ENCODE measurements at places on chromosomes 16 and 17.
A peak's percentile ranks its signal among the peaks of the same experiment; 100 is the strongest.

DNA sequence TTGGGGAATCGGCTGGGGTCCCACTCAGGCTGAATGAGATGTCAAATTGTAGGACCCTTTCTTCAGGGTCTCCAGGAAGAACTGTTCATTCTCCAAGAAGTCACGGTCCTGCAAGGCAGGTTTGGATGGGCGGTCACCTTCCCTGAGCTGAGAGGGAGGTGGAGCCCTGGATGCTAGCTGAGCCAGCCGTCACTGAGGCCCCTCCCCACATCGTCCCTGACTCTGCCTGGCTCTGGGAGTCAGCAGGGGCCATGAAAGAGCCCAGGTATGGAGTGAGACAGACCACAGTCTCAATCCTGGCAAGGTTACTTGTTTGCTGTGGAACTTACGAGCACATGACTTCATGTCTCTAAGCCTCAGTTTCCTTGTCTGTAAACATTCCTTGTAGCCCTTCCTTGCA is 6.0 kb upstream of the MRPL38 start:
- DNase-seq = no peak

- no peak for DNase-seq
These were observed 717 bp downstream of the UBE2Z start for GRCh38 chr17:48908853-48909394.

DNA sequence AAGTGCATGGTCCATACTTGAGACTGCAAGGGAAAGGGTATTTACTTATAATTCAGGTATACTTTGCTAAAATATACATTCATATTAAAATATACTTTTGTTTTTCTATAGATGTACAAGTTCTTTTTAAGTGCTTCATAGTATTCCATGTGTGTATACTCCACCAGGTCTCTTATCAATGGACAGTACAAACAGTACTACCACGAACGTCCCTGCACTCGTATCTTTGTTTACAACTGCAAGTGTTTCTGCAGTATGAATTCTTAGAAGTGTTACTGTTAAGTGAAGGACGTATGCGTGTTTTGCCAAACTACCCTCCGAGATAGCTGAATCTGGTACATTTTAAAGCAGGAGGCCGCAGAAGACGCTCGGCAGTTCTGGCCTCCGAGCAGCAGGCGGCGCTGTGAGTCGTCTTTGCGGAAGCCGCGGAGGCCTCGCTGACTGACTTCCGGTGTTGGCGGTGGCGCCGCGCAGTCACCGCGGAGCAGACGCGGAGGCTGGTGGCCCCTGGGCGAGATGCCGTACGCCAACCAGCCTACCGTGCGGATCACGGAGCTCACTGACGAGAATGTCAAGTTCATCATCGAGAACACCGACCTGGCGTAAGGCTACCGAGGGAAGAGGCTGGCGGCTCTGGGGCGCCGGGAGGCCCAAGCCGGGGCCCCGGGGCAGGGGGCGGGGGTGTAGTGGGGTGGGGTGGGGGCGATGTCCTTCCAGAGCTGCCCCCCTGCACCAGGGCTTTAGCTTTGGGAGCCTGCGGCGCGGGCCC is at the start of gene POLR2C:
Gene POLR2C (plus strand): TSS at position 471 of the 769 bp plus-strand sequence. CDS start 46 bp downstream, at position 517.
- DNase-seq = no peak

DNA sequence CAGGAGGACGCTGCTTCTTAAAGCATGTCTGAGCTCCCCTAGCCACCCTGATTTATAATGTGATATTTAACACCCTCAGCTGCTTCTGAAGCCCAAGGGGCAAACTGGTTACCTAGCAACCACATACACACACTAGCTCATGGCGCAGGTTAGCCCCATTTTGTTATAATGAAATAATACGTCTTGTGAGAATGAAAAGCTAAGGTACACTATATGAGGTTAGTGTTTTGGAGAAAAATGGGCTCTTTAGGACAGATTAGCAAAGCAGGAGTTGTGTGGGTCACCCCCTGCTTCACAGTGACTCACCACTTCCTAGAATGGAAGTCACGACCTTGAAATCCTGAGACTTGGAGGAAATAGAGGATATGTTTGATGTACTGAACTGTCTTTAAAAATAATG is 404.8 kb upstream of the HSBP1 start:
- no peak for DNase-seq

DNA sequence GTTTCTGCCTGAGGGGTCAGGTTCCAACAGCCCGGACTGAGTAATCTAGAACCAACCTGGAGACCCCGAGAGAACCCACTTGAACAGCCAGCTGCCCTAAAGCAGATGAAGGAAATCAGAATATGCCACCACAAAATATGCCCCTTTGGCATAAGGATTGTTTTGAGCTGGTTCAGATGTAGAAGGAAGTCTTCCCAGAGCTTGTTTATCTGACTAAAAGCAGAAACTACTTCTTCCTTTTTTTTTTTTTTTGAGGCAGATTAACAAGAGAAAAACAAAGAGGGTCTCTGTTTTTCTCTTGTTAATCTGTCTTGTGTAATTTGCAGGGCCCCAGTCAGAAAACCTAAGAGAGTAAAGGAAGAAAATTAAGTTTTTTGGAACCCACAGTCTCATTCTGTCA is 53.0 kb downstream of the PECAM1 start:
- no peak for DNase-seq

- no peak for DNase-seq
These were observed 3.8 kb downstream of the MRPL38 start for GRCh38 chr17:75900691-75901533.

DNA sequence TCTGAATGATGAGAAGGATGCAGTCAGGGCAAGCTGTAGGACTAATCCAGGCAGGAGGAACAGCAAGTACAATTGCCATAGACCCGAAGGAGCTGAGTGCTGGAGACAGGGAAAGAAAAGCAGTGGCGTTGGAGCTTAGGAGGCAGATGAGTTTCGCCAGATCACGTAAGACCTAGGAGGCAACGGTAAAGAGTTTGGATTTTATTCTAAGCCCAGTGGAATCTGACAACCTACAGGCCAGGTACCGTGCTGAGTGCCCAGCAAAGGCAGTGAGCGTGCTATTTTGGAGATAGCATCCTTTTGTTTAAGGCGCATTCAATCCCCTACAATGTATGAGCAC is 1.2 kb downstream of the USP43 start:
- DNase-seq = no peak

- DNase-seq = no peak
These were observed 7.2 kb upstream of the MTSS2 start for GRCh38 chr16:70692873-70693671.

GRCh38 chr16:78956859-78957258 is 643.7 kb downstream of the MAF start:
- DNase-seq = no peak

DNA sequence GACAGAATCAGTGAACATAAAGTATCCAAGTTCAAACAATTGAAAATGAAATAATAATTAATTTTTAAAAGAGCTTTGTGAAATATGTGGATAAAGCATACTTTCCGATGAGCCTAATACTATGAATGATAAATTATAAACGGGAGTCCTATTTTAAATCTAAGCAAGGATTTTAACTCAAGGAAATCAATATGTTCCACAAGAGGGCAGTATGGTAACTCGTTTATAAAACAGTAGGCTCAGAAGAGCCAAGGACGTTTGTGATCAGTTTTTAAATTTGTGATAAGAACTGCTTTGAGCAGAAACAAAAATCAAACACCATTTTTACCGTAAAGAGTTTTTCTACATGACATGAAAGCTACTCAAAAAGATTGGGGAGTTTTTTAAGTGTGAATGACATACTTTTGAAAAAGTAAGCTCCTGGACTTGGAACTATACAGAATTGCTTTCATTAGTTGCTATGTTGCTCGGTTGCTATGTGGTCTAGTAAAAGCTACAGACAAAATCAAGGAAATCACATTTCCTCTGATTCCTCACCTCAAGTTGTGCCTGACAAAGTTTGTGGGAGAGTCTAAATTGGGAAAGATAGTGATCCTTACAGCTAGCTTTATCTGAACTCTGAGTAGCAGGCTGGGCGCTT is 11.8 kb upstream of the TEKT1 start:
- peak; percentile 7 for DNase-seq

- DNase-seq = no peak
These were observed 44.0 kb downstream of the ZNF276 start for GRCh38 chr16:89765292-89765830.

- no peak for DNase-seq
These were observed 3.1 kb upstream of the CCDC42 start for GRCh38 chr17:8747742-8748141.

- DNase-seq = no peak
These were observed at the start of gene CHRNE for GRCh38 chr17:4903051-4903818. Gene CHRNE (minus strand): TSS chr17:4903098. CDS start chr17:4903063, 35 bp downstream.

GRCh38 chr16:81707411-81708265 is 71.5 kb upstream of the PLCG2 start:
- no peak for DNase-seq

GRCh38 chr16:9476744-9477143 is 385.3 kb downstream of the HAPSTR1 start:
- no peak for DNase-seq

DNA sequence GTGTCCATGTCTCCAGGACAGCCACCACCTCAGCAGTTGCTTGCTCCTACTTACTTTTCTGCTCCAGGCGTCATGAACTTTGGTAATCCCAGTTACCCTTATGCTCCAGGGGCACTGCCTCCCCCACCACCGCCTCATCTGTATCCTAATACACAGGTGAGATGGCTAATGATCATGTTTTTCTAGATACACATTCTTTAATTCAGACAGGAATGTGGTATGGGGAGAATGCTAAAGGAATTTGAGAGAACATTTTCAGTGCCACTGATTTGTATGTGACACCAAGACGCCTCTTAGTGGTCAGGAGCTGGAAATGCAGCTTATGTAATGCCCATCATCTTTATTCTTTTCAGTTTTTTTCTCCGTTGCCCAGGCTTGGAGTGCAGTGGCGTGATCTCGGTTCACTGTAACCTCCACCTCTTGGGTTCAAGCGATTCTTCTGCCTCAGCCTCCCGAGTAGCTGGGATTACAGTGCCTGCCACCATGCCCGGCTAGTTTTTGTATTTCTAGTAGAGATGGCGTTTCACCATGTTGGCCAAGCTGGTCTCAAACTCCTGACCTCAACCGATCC is 8.9 kb upstream of the RAPGEFL1 start:
- no peak for DNase-seq

DNA sequence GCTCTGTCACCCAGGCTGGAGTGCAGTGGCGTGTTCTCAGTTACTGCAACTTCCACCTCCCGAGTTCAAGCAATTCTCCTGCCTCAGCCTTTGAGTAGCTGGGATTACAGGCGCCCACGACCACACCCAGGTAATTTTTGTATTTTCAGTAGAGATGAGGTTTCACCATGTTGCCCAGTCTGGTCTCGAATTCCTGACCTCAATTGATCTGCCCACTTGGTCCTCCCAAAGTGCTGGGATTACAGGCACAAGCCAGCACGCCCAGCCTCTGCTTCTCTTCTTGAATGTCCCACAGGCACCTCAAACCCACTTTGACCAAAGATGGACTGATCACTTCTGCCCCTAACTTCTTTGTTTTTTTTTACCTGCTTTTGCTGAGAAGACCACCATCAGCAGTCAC is 4.6 kb upstream of the ARL5C start:
- DNase-seq = no peak

DNA sequence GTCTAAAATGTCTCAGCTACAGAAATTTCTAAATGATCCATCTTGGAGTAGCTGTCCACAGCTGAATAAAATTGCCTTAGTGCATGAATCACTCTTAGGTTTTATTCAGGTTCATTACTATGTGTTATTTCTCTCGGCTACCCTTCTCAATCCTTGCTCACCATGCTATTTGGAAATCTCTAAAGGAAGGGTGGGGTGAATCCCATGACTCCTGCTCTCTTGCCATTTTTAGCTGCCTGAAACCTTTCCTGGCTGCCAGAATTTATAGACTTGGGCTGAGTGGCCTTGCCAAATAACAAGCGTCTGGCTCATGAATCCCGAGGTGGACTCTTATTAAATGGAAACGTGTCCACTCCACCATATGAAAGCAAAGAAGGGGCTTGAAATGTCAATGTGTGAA is 936.1 kb upstream of the SOX9 start:
- peak; percentile 24 for DNase-seq

GRCh38 chr17:75315541-75316243 is 26.5 kb upstream of the SLC25A19 start:
- DNase-seq = no peak

GRCh38 chr17:33686171-33686570 is 393.1 kb upstream of the ASIC2 start:
- no peak for DNase-seq

GRCh38 chr16:82630688-82631087 is 3.9 kb downstream of the CDH13 start:
- no peak for DNase-seq

- DNase-seq = no peak
These were observed 14.0 kb downstream of the SLFN11 start for GRCh38 chr17:35359398-35359797.

DNA sequence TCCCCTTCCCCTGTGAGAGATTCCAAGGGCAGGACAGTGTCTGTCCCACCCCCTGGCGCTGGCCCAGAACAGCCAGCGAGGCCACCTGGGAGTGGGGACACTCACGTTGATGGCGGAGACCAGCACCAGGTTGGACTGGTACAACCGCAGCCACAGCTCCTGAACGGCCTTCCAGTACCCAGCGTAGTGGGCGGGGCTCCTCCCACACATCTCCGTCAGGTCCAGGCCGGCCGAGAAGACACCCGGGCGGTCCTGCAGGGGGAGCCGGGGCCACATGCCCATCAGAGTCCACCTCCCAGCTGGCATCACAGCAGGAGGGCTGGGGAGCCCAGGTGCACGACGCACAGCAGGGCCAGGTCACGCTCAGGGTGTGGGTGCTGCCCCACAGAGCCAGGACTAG is 7.1 kb downstream of the ECI1 start:
- DNase-seq = no peak

DNA sequence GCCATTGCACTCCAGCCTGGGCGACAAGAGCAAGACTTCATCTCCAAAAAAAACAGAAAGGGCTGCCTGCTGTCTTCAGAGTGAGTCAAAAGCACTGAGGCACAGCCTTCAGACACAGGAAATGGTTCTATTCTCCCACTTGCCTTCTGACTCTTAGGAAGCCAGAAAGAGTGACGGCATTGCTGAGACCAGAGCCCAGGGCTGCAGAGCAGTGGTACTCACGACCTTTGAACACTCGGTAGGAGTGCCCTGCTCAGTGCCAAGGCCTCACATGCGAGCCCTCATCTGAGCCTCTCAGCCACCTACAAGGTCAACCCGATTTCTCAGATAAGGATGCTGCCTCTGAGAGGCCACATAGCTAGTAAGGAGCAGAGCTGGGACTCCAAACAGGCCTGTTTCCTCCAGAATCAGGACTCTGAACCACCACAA is 3.5 kb upstream of the ITGAE start:
- DNase-seq = no peak

- DNase-seq = no peak
These were observed 14.9 kb downstream of the CPPED1 start for GRCh38 chr16:12788758-12789157.

All from GM04503 (cell line).